ENCODE measurements at places on chromosomes 7 and 10.

- no peak for DNase-seq
Observed at GRCh38 chr7:117087639-117088396, 134.5 kb downstream of the ST7 start.

- DNase-seq: no peak
Observed at GRCh38 chr7:157445956-157446295, 109.1 kb downstream of the DNAJB6 start.

GRCh38 chr7:86776136-86776535, 132.4 kb downstream of the GRM3 start:
- no peak for DNase-seq

DNA sequence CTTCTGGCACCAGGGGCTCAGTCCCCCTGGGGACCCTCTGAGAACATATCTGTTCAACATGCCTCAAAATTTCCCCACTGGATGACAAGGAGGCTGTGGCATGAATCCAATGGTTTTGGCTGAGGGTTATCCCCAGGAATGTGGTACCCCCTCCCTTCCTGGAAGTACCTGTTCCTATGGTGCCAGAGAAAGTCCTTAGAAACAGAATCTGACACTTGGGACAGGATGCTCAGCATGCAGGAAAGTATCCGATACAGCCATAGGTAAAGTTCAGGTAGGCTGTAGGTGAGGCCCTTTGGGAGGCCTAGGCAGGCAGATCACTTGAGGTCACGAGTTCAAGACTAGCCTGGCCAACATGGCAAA, 42.7 kb upstream of the A1CF start:
- no peak for DNase-seq

- no peak for DNase-seq
Observed at GRCh38 chr7:135166338-135166990, 4.0 kb downstream of the CYREN start.

GRCh38 chr7:148303295-148304082, 287.1 kb upstream of the C7orf33 start:
- DNase-seq: peak; percentile 92

- no peak for DNase-seq
Observed at GRCh38 chr7:102317231-102318059, 30.8 kb downstream of the SH2B2 start.

DNA sequence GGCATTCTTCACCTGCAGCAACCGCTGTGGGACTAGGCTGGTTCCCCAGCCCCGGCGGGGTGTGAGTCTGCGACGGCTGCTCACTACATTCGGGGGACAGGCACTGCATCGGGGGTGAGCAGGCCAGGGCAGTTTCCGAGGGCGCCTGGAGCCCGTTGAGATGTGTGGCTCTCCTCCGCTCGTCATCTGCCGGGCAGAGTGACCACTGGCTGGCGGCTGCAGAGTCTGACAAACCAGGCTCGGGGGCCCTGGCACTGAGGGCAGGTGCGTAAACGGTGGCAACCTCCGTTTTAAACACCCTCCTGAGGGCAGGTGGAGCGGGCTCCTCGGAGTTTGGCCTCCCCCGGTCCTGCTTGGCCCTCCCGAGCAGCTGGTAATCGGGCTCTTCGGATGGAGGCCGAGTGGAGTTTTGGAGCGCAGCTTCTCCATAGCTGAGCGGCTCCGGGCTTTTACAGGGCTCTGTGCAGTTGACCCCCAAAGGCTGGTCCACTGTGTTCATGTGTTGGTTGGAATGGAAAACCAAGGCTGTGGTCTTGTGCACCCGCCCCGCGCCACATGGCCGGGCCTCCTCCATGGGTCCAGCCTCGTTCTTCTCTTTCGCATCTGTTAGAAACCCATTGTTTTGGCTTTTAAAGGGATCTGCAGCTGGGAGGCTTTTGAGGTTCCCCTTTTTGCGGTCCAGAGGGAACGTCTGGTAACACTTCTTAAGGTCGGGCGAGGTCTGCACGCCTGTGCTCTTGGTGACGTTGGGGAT, 20.9 kb downstream of the INSYN2A start:
- DNase-seq: no peak

GRCh38 chr7:115910541-115911164, 119.9 kb downstream of the TFEC start:
- peak; percentile 47 for DNase-seq

DNA sequence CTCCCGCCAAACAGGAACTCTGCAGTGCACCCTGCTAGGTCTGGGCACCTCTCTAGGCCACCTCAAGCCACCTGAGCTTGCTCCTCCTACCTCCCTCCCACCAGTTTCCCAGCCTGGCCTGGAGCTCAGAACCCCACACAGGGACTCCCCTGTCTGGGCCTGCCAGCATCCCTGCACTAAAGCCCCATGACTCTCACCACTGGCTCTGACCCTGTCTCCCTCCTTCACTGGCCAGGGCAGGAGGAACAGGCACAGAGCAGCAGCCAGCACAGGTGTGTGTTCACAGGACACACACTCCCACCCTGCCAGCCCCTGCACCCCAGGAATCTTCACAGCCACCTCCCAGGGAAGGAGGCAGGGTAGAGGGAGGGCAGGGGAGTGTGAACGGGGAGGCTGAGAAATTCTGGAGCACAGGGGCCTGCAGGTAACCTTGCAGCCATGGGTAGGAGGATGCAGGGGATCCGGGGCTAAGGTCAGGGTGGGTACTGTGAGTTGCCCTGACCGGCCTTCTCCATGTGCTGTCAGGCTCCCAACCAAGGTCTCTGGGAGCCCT, 13.9 kb upstream of the ANTXRL start:
- no peak for DNase-seq

DNA sequence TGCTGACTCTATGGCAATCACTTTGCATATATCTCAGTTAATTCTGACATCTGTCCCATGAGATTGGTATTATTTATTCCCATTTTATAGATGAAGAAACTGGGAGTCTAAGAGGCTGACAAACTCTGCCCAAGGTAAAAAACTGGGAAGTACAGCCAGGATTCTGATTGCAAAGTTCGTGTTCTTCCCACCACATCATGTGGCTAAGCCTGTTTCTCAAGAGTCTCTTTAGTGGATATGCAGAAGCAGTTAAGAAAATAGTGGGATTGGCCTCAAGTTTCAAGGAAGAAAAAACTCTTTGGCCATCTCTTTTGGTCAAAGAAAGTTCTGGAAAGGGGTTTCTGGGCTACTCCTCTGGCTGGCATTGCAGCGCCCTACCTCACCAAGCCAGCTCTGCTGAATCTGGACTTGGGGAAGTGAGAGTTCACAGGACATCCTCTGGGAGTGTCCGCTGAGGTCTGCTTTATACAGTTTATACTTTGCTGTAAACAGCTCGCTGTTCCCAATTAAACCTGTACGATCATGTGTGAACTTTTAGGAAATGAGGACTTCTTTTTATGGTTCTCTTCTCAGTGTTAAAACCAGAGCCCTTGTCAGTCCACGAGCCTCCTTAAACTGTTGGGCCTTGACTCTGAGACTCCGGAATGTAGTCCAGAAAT, 12.2 kb upstream of the BMPR1A start:
- no peak for DNase-seq

GRCh38 chr7:69814421-69814962, 216.2 kb downstream of the AUTS2 start:
- DNase-seq: peak; percentile 89

DNA sequence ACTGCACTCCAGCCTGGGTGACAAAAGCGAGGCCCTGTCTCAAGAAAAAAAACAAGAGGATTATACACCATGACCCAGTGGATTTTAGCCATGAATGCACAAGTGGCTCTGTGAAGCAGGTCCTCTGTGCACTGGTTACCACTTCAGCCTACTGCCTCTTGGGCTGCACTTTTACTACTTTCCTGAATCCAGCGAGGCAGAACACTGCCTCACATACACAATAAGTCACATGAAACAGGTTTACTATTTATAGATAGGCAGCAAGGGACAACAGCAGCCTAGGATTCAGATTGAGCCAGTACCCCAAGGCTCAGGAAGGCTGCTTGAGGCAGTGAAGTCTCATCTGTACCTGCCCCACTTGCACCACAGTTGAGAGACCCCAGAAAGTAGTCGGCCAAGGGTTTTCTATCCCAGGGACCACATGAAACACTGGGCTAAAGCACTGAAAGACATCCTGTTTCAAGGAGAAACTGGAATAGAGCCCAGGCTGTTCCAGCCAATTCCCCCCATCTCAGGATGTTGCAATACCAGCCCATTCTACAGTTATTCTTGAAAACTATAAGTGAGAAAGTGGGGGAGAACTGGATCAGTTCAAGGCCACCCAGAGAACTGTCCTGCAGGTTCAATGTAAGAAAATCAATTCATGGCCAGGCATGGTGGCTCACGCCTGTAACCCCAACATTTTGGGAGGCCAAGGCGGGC, 10.3 kb upstream of the OGDH start:
- DNase-seq: peak; percentile 37

DNA sequence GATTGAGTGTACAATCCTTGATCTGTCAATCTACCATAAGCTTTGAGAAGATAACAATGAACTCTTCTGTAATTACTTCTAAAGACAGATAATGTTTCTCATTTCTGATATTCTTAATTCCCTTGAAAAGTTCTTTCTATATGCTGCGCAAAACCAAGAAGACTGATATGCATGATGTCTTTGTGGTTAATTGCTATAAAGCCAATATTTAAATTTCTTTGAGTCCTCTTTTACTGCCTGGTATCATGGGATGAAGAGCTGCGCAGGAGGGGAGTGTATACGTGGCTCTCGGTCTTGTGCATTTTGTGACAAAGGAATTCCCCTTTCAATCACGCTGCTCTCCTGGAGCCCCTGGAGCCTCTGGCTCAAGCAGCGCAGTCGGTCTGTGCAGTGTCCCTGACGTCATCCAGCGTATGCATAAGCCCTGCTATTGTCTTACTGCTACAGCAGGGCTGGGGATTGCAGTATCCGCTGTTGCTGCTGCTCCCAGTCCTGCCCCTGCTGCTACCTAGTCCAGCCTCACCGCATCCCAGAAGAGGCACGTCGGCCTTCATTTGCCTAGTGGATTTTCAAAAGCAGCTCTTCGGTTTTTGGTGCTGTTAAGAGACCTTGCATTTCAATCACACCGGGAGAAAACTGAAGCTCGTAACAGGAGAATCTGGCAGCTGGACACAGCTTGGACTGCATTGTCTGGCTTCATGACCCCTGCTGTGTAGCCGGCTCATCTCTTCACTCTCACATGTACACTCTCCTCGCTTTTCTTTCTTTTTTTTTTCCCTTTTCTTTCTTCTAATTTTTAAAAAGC, 66.7 kb downstream of the ST7 start:
- peak; percentile 90 for DNase-seq

- no peak for DNase-seq
Observed at GRCh38 chr10:2456834-2457233, 610.5 kb upstream of the PFKP start.

GRCh38 chr10:50508315-50509051, 115.3 kb downstream of the SGMS1 start:
- no peak for DNase-seq

DNA sequence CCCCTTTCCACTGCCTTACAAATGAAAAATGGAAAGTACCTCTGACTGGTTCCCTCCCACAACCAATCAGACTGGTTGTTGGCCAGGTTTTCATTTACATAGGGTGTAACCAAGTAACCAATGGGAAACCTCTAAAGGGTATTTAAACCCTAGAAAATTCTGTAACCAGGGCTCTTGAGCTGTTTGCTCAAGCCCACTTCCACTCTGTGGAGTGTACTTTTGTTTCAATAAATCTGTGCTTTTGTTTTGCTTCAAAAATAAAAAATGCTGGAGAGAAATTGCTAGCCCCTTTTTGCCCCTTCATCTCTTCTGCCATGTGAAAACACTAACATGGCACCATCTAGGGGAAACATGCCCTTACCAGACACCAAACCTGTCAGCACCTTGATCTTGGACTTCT, 129.5 kb downstream of the AHR start:
- no peak for DNase-seq

- peak; percentile 75 for DNase-seq
Observed at GRCh38 chr7:98119256-98119918, 12.7 kb downstream of the LMTK2 start.

GRCh38 chr10:71880425-71881306, 29.6 kb upstream of the PSAP start:
- no peak for DNase-seq

DNA sequence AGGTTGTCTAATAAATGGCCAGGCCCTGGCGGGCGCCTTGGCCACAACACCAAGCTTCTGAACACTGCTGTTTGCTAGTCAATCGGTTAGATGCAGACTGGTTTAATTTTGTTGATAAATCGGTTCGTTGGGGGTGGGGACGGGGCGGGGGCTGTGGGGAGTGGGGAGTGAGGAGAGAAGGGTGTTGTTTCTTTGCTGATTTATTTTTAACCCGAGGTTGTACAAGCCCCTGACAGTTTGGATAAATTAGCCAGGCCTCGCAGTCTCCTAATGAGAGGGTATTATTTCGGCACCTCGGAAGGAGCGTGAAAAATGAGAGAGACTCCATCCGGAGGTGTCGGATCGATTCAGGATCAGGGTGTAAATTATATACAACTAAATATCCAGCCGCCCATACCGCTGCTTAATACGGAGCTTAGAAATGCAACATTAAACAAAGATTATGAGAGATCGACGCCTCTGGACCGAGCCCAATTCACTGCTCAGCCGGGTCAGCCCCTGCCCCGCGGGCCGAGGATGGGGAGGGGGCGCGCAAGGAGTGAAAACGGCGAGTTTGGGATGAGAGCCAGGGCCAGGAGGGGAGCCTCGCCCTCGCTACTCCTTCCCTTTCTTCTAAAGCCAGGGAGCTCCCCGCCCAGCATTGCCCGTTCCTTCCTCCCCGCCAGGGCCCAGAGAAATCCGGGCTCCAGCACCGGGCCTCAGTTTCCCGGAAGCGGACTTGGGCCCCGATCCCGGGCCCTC, 8.0 kb downstream of the UNCX start:
- no peak for DNase-seq

DNA sequence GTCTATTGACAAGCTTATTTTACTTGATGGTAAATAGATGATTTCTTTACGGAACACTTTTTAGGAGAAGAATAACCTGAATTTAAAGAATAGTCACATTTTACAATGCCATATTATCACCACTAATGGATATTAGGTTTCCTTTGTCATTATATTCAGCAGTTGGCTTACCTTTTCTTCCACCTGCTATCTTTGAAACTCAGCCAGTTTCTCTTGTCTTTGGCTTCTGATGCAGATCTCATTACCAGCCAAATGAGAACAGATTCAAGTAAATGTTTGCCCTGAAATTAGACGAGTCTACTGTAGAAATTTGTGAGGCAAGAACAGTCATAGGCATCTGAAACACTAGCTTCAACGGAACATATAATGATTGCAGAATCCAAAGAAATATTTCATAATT, 85.5 kb upstream of the OIT3 start:
- DNase-seq: no peak

- no peak for DNase-seq
Observed at GRCh38 chr10:100607439-100607838, 71.7 kb downstream of the HIF1AN start.
